ENCODE measurements at places on chromosomes 1 and 21.

- H3K27me3 ChIP-seq: no peaks in the 10 kb centered on the region
- peaks cover 4% of the 10 kb centered on the region for H3K4me1 ChIP-seq
- DNase-seq: no peak
- H3K36me3 ChIP-seq: no peaks in the 10 kb centered on the region
- no peak overlapping the region for H3K4me3 ChIP-seq
These were observed 23.0 kb downstream of the S100A10 start for GRCh38 chr1:151970626-151971025.

- no peaks in the 10 kb centered on the region for H3K27me3 ChIP-seq
- H3K4me1 ChIP-seq: peaks cover 10% of the 10 kb centered on the region
- no peak for DNase-seq
- H3K4me3 ChIP-seq: no peak overlapping the region
- no peaks in the 10 kb centered on the region for H3K36me3 ChIP-seq
- H3K27ac ChIP-seq: no peak overlapping the region
These were observed 11.0 kb upstream of the CDK18 start for GRCh38 chr1:205493241-205494085.

- peaks cover 1% of the 10 kb centered on the region for H3K4me1 ChIP-seq
- DNase-seq: no peak
- no peak overlapping the region for H3K27ac ChIP-seq
- no peaks in the 10 kb centered on the region for H3K27me3 ChIP-seq
- H3K4me3 ChIP-seq: no peak overlapping the region
- H3K36me3 ChIP-seq: no peaks in the 10 kb centered on the region
These were observed 77.8 kb downstream of the ADGRL2 start for GRCh38 chr1:81878538-81878937.

GRCh38 chr1:246280551-246280950 lies 226.5 kb downstream of the SMYD3 start:
- no peaks in the 10 kb centered on the region for H3K4me1 ChIP-seq
- no peak for DNase-seq
- no peak overlapping the region for H3K4me3 ChIP-seq
- no peak overlapping the region for H3K27ac ChIP-seq
- H3K36me3 ChIP-seq: no peaks in the 10 kb centered on the region

- no peak overlapping the region for H3K4me3 ChIP-seq
- H3K36me3 ChIP-seq: no peaks in the 10 kb centered on the region
- H3K27me3 ChIP-seq: no peaks in the 10 kb centered on the region
These were observed 101.5 kb upstream of the ARHGEF16 start for GRCh38 chr1:3352952-3353331.

DNA sequence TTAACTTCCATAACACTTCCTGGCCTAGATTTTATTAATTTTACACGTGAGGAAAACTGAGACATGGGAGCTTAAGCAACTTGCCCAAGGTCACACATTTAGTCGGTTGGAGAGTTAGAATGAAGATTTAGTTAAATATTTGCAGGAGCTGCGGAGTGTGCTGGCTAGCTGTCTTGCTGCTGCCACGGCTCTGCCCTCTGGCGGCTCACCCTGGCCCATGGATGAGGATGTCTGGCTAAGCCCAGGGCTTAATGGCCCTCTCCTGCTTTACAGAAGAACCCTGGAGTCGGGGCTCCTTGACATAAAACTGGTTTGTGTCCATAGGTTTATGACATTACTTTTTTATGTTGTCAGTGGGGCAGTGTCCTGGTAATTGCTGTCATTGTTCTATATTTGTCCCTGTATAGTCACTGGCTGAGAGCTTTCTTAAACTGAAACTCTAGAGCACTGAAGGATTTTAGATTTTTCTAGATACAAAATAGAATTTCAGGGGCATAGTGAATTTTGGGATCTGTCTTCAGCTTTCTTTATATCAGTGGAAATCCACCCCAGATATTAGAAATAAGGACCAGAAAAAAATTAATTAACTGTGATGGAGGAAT lies 88.9 kb upstream of the WLS start:
- H3K27me3 ChIP-seq: no peaks in the 10 kb centered on the region
- H3K4me3 ChIP-seq: no peak overlapping the region
- H3K27ac ChIP-seq: no peak overlapping the region
- no peaks in the 10 kb centered on the region for H3K4me1 ChIP-seq
- no peaks in the 10 kb centered on the region for H3K36me3 ChIP-seq
- no peak for DNase-seq

- no peak overlapping the region for H3K27ac ChIP-seq
- H3K4me3 ChIP-seq: no peak overlapping the region
- no peaks in the 10 kb centered on the region for H3K36me3 ChIP-seq
- DNase-seq: no peak
These were observed 7.5 kb downstream of the ID3 start for GRCh38 chr1:23551849-23552248.

GRCh38 chr1:115842948-115843347 lies 2.0 kb upstream of the NHLH2 start:
- no peak overlapping the region for H3K4me3 ChIP-seq
- no peak for DNase-seq

DNA sequence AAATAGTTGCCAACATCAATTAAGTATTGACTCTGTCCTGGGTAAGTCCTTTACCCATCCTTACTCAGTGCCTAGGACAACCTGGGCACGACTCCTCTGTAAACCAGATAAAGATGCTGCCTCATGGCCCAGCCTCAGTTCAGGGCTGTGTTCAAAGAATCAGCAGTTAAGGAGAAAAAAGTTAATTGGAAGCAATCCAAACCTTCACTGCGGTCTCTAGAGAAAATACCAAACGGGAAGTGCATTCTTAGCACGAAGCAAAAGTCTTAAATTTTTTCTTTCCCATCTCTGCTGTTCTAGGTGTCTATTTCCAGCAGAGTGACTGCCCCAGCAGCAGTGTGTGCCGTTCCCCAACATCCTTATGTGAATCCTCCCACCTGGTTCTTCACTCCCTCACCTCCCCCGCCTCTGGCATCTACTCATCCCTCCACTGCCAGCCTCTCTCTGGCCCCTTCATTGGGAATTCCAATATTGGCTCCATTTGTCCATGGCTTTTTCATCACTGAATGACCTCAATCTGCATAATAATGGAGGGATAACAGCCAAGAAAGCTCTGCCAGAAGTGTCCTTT lies 23.2 kb downstream of the KANK4 start:
- 0 out of 2 replicates have a peak, but pooled peaks cover 4% of the 10 kb centered on the region for H3K4me1 ChIP-seq
- H3K27me3 ChIP-seq: no peaks in the 10 kb centered on the region
- DNase-seq: no peak
- no peak overlapping the region for H3K27ac ChIP-seq

DNA sequence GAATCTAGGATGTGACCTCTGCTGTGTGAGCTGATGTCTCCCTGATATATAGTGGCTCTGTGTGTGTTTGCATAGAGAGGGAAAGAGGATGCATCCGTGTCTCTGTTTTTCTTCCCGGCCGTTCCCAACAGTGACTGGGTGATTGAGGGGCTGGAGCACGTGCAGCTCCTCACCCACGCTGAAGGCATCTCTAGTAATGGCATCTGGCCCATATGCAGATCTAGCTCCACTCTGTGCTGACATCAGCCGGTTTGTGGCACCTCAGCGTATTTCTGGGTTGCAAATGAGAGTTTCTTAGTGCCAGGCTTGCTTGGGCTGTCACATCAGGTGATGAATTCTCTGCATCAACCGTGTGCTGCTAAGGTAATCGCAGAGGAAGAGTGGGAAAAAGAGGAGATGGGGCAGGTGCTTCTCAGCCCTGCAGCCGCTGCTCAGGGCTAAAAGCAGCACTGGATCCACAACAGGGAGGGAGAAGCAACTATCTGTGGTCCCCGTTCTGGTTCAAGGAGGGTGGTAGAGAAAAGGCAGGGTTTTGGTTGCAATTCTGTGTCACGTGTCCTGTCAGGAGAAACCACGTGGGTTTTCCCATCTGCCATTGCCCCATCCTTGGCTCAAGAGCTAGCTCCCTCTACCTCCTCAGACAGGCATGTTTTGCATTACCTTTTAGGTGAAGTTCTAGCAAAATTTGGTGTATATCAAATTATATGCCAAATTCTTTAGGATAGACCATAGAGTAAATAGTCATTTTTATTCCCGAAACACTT lies 282.9 kb downstream of the PBX1 start:
- 0 out of 2 replicates have a peak, but pooled peaks cover 2% of the 10 kb centered on the region for H3K4me1 ChIP-seq
- H3K27ac ChIP-seq: no peak overlapping the region
- H3K27me3 ChIP-seq: no peaks in the 10 kb centered on the region
- no peaks in the 10 kb centered on the region for H3K36me3 ChIP-seq
- no peak for DNase-seq
- no peak overlapping the region for H3K4me3 ChIP-seq

GRCh38 chr1:15684042-15684461 lies at the start of gene PLEKHM2:
Gene PLEKHM2, plus strand, starts transcription at chr1:15684320. Its CDS starts 239 bp downstream, at chr1:15684559.
- no peaks in the 10 kb centered on the region for H3K36me3 ChIP-seq
- DNase-seq: no peak
- H3K4me3 ChIP-seq: peak within 1 kb of the TSS; percentile 95
- no peak within 1 kb of the TSS for H3K27ac ChIP-seq
- no peaks in the 10 kb centered on the region for H3K27me3 ChIP-seq
- H3K4me1 ChIP-seq: no peaks in the 10 kb centered on the region

DNA sequence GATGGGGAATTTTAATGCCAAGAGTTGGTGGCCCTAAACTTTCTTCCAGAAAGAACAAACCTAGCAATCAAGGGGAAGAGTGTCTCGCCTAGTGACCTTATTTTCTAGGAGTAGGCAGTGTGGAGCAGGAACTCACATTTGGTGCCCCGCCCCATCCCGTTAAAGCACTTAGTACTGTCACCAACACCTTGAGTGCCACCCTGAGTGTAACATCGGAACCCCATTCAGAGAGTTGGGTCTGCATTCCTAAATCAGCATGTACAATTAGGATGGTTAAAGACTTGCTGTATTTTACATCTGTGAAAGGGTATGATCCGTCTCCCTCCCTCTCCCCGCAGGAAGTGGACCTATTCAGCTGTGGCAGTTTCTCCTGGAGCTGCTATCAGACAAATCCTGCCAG lies 15.5 kb downstream of the ETS2 start:
- H3K27ac ChIP-seq: no peak overlapping the region
- H3K36me3 ChIP-seq: peaks cover 59% of the 10 kb centered on the region
- DNase-seq: no peak
- no peak overlapping the region for H3K4me3 ChIP-seq
- H3K27me3 ChIP-seq: no peaks in the 10 kb centered on the region
- H3K4me1 ChIP-seq: no peaks in the 10 kb centered on the region

GRCh38 chr1:63732666-63733065 lies 41.2 kb upstream of the ROR1 start:
- no peaks in the 10 kb centered on the region for H3K27me3 ChIP-seq
- H3K4me3 ChIP-seq: no peak overlapping the region
- H3K27ac ChIP-seq: no peak overlapping the region
- no peaks in the 10 kb centered on the region for H3K36me3 ChIP-seq
- no peak for DNase-seq
- peaks cover 8% of the 10 kb centered on the region for H3K4me1 ChIP-seq

GRCh38 chr1:87356591-87356990 lies 27.9 kb downstream of the LMO4 start:
- no peaks in the 10 kb centered on the region for H3K36me3 ChIP-seq
- H3K27ac ChIP-seq: no peak overlapping the region
- no peaks in the 10 kb centered on the region for H3K27me3 ChIP-seq
- H3K4me3 ChIP-seq: no peak overlapping the region
- no peaks in the 10 kb centered on the region for H3K4me1 ChIP-seq
- DNase-seq: no peak

Data from iPS DF 6.9 (cell line).